NCI-H2171 (cell line): ENCODE measurements at places on chromosomes 16 and 17.
A peak's percentile ranks its signal among the peaks of the same experiment; 100 is the strongest.

DNA sequence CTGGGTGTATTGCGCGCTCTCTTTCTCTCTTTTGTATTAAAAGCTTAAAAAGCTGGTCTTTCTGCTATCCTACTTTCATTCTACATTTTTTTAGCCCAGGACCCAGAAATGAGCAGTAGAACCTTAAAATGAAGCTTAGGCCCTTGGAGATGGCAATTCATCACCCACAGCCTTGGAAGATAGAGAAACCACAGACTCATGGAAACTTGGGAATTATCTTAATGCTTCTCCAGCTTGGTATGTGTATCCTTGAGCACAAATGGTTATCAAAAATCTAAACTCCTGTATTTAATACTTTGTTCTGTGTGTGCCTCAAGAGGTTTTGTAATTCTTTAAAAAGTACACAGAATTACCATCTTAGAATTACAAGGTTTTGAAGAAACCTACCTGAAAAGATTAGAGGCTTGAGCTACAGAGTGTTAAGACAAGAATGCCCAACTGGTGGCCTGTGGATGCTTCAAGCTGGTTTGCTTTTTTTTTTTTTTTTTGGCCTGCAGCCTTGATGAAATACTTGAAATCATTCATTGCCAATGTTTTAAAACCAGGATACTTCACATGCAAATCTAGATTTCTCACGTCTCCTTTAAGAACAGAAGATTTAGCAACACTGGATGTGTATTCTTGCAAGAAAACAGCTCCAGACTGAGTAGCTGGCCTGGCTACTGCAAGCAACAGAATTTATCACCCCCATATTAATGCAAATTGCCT lies 105.0 kb downstream of the XYLT1 start:
- no peak for DNase-seq

- DNase-seq = no peak
Measured at GRCh38 chr17:65730711-65731169, 169.3 kb upstream of the AXIN2 start.

GRCh38 chr16:22030087-22030812 lies 22.3 kb downstream of the MOSMO start:
- DNase-seq = no peak

GRCh38 chr16:49352892-49353291 lies 20.7 kb upstream of the C16orf78 start:
- DNase-seq = no peak

GRCh38 chr17:82384730-82385481 lies 13.3 kb downstream of the UTS2R start:
- peak; percentile 34 for DNase-seq

DNA sequence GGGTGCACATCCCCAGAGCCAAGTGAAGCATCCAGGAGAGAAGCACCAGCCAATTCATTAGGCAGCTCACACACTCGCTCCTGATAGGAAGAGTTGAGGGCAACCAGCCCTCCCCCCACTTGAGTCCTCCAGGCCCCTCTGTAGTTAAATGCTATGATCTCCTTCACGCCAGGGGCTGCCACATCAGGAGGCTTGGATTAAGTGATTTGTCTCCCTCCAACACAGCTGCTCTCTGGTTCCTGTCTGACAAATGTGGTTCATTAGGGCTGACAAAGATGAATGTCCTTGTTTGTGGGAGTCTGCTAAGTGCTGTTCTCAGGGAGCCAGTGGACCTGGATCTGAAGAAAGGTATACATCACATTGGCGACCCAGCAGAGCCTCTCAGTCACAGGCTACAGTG lies 94.5 kb upstream of the WSCD1 start:
- DNase-seq = no peak

DNA sequence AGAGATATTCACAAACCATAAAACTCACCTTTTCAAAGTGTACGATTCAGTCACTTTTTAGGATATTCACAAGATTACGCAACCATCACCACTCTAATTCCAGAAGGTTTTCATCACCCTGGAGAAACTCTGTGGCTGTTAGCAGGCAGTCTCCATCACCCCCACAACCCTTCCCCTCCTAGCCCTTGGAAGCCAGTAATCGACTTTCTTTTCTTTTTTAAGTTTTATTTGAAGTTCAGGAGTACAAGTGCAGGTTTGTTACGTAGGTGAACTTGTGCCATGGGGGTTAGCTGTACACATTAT lies 363.5 kb downstream of the CPPED1 start:
- DNase-seq = no peak

DNA sequence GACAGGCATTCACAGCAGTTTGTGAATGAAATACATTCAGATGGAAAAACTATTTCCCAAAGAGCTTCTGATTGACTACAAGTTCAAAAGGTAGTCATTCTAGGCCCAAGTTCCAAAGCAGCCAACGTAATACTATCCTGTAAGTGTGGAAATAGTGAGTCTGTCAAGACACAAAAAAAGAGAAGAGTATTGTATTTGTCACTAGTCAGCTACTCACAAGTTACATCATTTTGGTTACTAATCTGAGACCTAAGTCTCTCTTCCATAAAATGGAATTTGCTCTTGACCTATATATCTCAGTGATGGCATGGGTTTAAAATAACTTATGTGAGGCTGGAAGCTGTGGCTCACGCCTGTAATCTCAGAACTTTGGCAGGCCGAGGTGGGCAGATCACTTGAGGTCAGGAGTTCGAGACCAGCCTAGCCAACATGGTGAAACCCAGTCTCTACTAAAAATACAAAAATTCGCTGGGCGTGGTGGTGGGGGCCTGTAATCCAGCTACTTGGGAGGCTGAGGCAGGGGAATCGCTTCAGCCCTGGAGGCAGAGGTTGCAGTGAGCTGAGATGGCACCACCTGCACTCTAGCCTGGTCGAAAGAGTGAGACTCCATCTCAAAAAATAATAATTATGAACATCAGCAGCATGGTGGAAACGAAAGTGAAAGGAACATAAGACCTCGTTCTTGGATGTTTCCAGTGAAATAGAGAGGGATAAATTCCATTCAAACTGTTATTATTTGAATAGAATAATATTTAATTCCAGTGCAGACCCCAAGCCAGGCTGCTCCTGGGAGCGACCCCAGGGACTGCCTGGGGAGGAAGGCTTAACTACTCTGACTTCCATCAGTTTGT lies 2.9 kb downstream of the CMC2 start:
- DNase-seq = no peak

DNA sequence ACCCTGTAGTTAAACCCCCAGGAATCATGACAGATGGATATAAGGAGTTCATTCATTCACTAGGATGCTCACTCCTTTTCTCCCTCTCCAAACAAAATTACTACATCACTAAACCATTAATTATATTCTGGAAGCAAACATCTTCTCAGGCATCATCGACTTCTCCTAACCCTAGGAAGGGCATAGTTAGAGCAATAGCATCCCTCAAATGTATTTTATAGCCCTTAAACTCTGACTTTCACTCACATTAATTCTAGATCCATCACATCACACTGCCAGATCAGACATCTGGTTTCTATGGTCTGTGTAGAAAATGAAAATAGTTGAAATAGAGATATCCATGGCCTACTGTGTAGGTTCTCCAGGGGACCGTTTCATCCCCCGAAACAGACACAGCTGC lies 143.9 kb downstream of the HS3ST3A1 start:
- no peak for DNase-seq

GRCh38 chr16:69566240-69566980 lies 644 bp downstream of the NFAT5 start:
- DNase-seq = peak; percentile 3

- DNase-seq = no peak
Measured at GRCh38 chr16:22929461-22929860, 115.5 kb downstream of the HS3ST2 start.

- no peak for DNase-seq
Measured at GRCh38 chr16:58809213-58809612, 75.1 kb upstream of the GOT2 start.

- no peak for DNase-seq
Measured at GRCh38 chr17:38898812-38899348, 26.5 kb upstream of the LASP1NB start.

DNA sequence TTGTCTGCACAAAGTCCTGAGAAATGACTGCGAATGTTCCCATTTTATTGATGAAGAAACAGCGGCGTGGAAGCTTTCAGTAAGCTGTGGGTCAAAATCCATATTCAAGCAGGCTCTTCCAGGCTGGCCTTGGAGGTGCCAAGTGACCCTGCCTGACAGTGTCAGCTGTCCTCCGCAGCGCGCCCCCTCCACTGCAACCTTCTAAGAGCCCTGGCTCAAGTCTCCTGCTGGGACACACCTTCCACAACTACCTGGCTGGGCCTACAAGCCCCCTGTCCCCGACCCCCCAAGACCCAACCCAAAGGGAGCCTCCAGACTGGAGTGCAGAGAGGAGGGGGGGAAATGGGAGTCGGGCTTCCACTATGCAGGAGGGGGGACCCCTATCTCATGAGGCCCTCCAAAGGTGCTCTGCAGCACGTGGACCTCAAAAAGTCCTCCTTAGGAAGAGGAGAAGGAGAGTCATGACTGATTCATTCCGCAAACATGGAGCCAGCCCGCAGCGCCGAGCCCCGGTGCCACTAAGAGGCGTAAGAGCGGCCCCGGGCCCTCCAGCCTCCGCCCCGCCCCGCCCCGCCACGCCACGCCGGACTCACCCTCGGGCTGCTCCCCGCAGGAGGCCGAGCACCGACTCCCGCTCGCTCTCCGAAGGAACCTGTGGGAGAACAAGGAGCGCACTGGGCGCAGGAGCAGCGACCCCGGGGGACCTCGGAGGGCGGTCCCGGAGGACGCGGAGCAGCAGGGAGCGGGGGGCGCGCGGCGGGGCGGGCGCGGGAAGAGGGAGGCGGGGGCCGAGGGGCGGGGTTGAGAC lies 574 bp downstream of the MPP3 start:
- peak; percentile 52 for DNase-seq

GRCh38 chr17:68737761-68738443 lies 136.7 kb upstream of the FAM20A start:
- DNase-seq = no peak

GRCh38 chr16:6482696-6483468 lies 849.8 kb upstream of the RBFOX1 start:
- no peak for DNase-seq

GRCh38 chr17:39191750-39192510 lies 5.5 kb downstream of the CACNB1 start:
- DNase-seq = no peak
